ENCODE measurements at places on chromosomes 1 and 21.
A peak's percentile ranks its signal among the peaks of the same experiment; 100 is the strongest.

DNA sequence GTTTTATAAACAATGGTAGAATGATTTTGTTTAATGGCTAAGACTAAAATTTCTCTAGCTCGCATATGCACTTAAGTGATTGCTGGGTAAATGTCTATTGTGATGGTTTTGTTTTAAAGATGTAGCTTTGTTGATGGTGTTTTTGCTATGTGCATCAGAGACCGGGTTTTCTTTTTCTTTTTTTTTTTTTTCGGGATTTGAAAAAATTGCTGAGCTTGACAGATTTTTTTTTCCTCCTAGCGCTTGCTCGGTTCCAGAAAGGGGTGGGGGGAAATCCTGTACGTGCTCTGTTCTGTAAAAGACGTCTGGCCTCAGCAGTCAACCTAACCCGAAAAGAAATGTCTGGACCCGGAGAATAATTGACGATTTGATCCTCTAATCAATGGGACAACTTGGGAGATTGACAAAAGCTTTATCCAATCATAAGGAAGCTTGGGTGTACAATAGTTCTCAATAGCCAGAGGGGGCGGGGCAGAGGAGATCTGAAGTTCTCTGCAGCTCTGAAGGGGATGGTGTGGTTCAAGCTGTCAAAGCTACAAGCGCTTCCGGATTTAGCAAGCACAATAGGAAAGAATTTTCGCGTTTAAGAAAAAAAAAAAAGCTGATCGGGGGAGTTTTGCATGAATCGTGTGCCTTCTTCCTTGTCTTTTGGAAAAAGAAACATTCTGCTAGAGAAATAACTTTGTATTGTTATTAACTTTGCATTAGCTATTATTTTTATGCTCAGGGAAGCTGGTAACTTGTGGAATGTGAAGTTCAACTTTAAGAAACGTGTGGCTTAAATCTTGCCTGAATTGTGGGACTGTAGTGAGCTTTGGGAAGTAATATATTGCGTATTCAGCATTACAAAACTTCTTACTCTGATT lies 4.5 kb upstream of the NFIA start:
- DNase-seq = peak; percentile 81

GRCh38 chr1:43960798-43961197 lies 9.0 kb upstream of the DPH2 start:
- DNase-seq = no peak

- no peak for DNase-seq
Measured at GRCh38 chr1:72281637-72282270, 585 bp downstream of the NEGR1 start.

GRCh38 chr1:211527006-211527405 lies 35.0 kb upstream of the RD3 start:
- DNase-seq = no peak

DNA sequence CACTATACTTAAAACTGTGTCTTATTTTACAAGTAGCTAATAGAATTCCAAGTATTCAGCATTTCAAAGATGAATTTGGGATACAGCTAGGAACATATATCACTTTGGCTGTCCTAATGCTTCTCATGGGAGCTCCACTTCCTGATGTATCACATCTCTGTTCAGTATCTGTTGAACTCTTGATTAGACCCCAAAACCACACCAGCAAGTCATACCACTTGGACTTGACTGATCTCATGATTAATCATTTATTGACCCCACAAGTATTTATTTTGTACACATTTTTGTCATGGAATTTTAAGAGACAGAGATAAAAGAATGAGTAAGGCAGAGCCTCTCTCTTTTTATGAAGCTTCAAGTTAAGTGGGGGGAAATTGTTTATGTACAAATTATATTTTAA lies 30.0 kb downstream of the TMPRSS15 start:
- no peak for DNase-seq

DNA sequence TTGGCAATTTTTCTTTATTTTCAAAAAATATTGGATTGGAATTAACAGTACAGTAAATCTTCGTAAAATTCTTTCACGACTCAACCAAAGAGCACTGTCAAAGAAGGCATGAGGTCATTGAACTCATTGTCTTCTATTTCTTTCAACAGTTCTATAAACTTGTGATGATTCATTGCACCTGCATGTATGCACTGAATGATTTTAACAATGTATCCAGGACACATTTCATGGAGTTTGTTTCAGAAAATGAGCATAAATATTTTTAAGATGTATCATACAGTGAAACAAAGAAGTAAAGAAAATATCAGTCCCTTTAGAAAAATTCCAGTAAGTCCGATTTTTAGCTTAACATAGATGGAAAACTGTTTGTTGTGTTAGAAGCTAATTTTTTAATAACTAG lies 33.6 kb upstream of the CD34 start:
- no peak for DNase-seq

- no peak for DNase-seq
Measured at GRCh38 chr1:241330619-241331327, 26.2 kb downstream of the RGS7 start.

- DNase-seq = no peak
Measured at GRCh38 chr1:198837278-198838021, 198.6 kb downstream of the PTPRC start.

DNA sequence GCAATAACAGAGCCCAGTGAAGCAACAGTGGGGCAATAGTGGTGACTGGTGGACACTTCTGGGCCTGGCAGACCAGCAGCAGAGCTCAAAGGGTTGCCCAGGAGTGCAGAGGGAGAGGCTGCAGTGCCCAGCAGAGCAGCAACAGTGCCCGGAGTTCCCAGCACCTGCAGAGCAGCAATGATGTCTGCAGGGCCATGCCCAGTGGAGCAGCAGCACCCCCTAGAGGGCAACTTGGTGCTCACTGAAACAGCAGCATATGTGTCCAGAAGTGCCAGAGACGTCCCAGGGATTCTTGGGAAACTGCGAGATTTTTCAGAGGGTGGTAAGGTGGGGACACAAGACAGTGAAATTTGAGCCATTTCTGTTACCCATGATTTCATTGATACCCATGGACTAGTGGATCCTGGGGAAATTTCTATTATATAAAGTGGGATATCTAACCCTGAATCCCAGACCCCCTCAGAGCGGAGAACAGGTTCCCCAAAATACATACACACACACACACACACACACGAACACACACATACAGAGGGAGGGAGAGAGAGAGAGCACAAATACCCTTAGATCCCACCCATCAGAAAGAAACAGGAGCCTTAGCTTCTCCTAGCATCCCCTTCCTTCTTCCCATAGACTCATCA lies 156.9 kb upstream of the GJB5 start:
- no peak for DNase-seq

GRCh38 chr1:177185209-177185608 lies 14.5 kb downstream of the BRINP2 start:
- no peak for DNase-seq

DNA sequence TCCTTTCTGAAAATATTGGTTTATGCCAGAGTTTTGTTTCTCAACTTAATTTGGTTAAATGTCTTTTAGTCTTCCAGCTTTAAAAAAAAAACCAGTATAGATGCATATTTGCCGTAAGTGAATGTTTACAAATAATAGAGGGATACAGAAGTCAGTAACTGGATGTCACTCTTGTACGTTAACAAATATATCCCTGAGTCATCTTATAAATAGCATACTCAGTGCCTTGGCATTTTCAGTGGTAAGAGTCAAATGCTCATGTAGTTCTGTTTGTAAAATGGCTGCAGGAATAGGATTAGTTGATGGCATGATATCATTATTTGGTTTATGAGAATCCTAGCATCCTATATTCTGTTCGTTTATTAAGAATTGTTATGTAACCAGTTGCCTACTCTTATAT lies 55.4 kb downstream of the SPEN start:
- no peak for DNase-seq

DNA sequence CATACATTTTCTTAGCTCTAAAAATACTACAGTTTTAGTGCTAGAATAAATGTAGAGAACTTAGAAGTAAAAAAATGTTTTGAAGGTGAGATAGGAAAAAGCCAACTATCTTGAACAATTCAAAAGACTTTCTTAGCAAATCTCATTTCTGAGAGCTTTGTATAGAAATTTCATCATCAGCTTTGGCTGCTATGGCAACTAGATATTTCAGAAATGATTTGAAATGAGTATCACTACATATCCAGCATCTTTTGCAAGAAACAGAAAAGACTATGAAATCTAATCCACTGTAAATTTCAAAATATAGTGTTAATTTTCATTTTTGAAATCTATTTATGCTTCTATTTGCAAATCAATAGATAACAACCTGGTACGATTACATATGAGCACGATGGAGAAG lies 57.7 kb downstream of the RGS7 start:
- no peak for DNase-seq

- no peak for DNase-seq
Measured at GRCh38 chr1:233675893-233676292, 62.0 kb downstream of the KCNK1 start.

GRCh38 chr1:25063591-25064416 lies 133.7 kb upstream of the RUNX3 start:
- no peak for DNase-seq

- DNase-seq = no peak
Measured at GRCh38 chr21:43188181-43188580, 19.4 kb downstream of the CRYAA start.

DNA sequence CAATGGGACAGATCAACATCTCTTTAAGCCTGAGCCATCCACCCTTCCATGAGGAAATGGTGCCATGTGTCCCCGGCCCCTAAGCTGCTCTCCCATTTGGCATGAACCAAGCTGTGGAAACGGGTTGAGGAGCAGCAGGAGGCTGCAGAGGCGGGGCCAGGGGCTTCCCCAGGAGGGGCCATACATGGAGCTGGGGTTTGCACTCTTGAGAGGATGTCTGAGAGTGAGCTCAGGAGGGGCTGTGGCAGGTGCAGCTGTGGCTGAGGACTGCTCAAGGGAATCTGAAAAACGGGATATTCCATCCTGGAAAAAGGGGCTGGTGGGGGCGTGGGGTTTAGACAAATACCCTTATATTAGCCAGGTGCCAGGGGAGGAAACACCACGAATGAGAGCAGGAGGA lies 7.1 kb upstream of the CLEC20A start:
- no peak for DNase-seq

GRCh38 chr1:113191579-113192076 lies 118.6 kb downstream of the LRIG2 start:
- no peak for DNase-seq

- DNase-seq = no peak
Measured at GRCh38 chr1:233038581-233038980, 88.2 kb downstream of the NTPCR start.

GRCh38 chr1:111789666-111790316 lies 34.1 kb downstream of the DDX20 start:
- DNase-seq = no peak

GRCh38 chr1:234588386-234588785 lies 21.6 kb downstream of the IRF2BP2 start:
- no peak for DNase-seq

GRCh38 chr21:37744551-37744950 lies 171.7 kb downstream of the KCNJ6 start:
- no peak for DNase-seq

- no peak for DNase-seq
Measured at GRCh38 chr1:41920658-41921057, 1.9 kb upstream of the HIVEP3 start.

GRCh38 chr1:214228976-214229375 lies 52.0 kb upstream of the SMYD2 start:
- DNase-seq = no peak

DNA sequence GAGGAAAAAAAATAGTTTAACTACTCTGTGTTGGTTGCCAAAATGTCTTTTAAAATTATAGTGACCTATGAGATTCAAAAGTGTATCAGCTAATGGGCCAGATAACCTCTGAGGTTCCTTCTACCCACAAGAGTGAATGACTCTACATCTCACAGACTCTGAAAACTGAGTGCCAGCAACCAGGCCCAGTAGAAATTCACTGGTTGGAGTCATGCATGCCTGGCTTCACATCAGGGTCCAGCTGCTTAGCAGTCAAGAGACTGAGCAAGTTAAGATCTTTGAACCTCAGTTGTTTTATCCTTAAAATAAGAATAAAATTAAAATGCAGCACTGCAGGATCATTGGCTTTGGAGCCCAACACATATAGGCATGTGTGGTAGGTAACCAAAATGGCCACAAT lies 342.6 kb upstream of the NFIA start:
- no peak for DNase-seq

DNA sequence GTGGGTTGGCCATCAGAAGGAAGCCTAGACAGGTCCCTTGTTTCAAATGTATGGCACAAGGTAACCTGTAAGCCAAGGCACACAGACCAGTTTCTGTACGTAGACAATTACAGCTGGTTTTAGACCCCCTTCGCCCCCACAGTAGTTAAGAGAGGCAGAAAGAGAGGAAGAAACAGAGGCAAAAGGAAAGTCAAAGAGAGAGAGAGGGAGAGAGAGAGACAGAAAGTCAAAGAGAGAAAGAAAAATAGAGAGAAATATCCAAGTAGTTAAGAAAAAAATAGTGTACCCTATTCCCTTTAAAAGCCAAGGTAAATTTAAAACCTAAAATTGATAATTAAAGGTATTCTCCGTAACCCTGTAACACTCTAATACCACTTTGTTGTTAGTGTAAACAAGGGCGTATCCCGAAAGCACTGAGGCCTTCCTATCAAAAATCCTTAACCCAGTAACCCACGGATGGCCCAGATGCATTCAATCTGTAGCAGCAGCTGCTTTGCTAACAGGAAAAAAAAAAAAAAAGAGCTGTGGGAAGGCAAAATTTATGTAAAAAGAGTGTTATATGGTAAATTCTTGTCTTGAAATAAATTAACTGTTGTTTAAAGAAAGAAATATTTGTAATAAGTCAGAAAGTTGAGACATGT lies 49.4 kb downstream of the ADCY10 start:
- no peak for DNase-seq

GRCh38 chr1:176903474-176903873 lies 261.0 kb downstream of the ASTN1 start:
- DNase-seq = no peak

GRCh38 chr21:42627527-42628289 lies 25.7 kb upstream of the PDE9A start:
- no peak for DNase-seq

GRCh38 chr1:102586022-102586421 lies 522.3 kb downstream of the COL11A1 start:
- DNase-seq = no peak

- DNase-seq = no peak
Measured at GRCh38 chr1:115865704-115866380, 24.9 kb upstream of the NHLH2 start.

GRCh38 chr1:70608815-70609214 lies 197.7 kb downstream of the CTH start:
- DNase-seq = no peak

DNA sequence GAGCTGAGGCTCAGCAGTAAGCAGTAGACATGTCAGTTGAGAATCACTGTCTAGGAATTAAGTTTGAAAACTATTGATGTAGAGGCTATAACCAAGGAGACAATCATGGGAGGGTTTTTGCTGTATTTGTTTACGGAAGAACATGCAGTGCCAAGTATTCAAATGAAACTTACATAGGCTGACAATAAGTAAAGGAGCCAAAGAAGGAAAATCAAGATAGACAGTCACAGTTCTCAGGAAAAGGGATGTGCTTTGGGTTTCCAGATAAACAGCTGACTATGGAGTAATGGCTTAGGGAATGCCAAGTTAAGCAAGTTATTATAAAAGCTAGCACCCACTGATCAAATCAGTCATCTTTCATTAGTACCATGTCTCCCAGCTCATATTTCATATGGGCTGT lies 21.5 kb downstream of the GNG12 start:
- DNase-seq = no peak

GRCh38 chr21:36891121-36891520 lies 75.3 kb downstream of the HLCS start:
- no peak for DNase-seq

Measured in stimulated activated CD8-positive, alpha-beta memory T cell treated with anti-CD3 and anti-CD28 coated beads, Interleukin-4, amount 100 ng/mL, for 1 hour (primary cell).